RCC 7860 (cell line): ENCODE measurements at places on chromosomes 6 and 20.

- DNase-seq, result no peak
Measured at GRCh38 chr6:137937834-137938233, 70.8 kb downstream of the TNFAIP3 start.

- peak; percentile 19 for DNase-seq
Measured at GRCh38 chr6:41306187-41306854, 19.8 kb upstream of the TREM1 start.

- DNase-seq, result no peak
Measured at GRCh38 chr6:82038631-82039030, 208.9 kb downstream of the IBTK start.

- DNase-seq, result no peak
Measured at GRCh38 chr6:142861711-142862110, 83.3 kb downstream of the HIVEP2 start.

DNA sequence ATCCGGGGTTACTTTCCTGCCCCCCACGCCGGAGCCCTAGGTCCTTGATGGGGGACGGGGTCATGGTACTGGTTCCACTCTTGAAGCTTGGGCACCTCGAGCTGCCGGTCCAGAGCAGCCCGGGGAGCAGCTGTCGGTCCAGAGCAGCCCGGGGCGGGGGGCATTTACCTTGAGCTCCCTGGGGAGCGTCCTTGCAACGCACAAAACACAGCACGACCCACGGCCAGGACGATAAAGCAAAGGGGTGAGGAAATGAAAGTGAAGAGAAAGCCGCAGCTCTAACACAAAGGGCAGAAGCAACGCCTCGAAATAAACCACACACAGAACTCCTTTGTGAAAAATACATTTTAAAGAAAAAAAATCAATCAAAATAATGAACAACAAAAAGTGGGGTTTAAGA lies 39.1 kb downstream of the KCNQ2 start:
- DNase-seq, result no peak

GRCh38 chr6:53293691-53294090 lies 55.1 kb downstream of the ELOVL5 start:
- no peak for DNase-seq

GRCh38 chr6:41463062-41463930 lies 82.9 kb upstream of the FOXP4 start:
- DNase-seq, result peak; percentile 13

DNA sequence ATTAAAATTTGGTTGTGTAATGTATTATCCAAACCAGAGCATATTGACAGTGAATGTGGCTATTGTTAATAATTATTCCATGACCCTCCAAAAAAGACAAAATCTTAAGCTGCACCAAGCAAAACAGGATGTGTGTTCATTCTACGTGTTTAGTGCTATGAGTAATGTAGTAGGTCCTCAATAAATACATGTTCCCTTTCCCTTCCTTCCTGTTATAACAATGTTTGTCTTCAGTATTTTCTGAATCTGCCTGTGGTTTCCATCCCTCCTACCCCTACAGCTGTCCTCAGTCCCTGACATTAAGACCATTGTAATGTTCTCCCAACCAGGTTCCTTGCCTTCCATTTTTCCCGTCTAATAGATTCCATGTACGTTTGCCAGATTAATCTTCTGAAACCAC lies 163.8 kb downstream of the AIG1 start:
- DNase-seq, result no peak

GRCh38 chr6:134343066-134343465 lies 25.2 kb upstream of the SGK1 start:
- DNase-seq, result no peak

GRCh38 chr20:26347396-26347795 lies 650.7 kb upstream of the ZNF337 start:
- no peak for DNase-seq

DNA sequence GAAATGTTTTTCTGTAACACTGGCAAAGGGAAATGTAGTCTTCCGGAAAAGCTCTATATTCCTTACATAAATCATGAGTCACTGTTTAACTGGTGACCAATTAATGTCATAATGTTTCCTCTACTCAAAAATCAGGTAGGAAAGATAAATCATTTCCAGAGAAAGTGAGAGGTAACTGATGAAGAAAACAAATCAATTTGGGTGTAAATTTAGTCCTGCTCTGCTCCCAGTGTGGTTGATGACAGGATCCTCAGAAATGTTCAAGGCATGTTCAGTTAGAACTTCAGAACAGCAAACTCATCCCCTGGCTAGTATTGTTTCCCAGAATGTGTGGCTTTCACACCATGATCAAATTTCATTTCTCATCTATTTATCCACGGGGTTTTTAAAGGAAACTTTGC lies 38.8 kb upstream of the SPACA1 start:
- peak; percentile 81 for DNase-seq

DNA sequence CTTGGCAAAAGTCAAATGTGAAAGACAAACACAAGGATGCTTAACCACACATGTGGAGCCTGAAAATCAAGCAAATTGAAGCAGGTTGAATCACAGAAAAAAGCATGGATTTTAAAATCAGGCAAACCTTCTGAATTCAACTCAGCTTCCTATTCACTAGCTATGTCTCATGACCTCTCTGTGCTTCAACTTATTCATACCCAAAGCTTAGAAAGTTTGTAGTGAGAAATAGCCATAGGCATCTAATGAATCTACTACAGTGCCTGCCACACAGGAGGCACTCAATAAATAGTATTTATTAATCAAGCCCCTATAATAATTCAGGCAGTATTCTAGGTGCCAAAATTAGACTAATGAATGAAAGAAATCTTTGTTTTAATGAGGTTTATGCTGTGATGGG lies 112.2 kb upstream of the TNFAIP3 start:
- no peak for DNase-seq

DNA sequence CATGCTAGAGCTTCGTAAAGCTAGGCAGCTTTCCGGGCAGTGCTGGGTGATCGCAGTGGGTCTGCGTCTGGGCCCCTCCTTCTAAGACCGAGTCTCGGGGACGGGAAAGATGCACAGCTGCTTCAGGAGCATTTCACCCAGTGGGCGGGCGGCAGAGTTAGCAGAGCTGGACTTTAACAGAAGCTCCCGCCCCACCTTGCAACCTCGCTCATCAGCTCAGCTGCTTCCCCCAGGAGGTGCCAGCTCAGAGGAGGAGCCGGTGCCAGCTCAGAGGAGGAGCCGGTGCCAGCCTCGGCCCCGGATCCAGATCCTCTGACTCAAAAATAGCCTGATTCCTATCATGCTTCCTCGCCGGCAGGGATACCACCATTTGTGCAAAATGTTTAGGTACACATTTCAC lies 94.5 kb upstream of the RPS6KA2 start:
- DNase-seq, result no peak

GRCh38 chr6:132382630-132383175 lies 18.6 kb downstream of the MOXD1 start:
- no peak for DNase-seq

GRCh38 chr20:17568045-17568788 lies 1.7 kb upstream of the DSTN start:
- no peak for DNase-seq

DNA sequence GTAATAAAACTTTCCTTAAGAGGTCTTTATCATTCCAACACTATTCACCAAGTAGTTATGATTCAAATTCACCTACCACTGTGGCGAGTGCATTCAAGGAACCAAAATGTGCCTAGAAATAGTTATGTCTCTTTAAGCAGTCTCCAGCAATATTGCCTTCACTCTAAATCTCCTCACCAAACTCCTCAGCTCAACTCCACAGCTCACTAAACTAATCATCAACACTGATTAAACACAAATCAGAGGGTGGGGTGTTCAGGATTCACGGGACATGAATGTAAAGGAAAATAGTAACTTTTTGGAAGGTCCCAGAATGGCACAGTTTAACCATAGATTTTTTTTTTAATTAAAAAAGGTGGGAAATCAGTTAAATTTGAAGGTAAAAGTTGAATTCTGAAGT lies 70.5 kb upstream of the THEMIS start:
- DNase-seq, result no peak

DNA sequence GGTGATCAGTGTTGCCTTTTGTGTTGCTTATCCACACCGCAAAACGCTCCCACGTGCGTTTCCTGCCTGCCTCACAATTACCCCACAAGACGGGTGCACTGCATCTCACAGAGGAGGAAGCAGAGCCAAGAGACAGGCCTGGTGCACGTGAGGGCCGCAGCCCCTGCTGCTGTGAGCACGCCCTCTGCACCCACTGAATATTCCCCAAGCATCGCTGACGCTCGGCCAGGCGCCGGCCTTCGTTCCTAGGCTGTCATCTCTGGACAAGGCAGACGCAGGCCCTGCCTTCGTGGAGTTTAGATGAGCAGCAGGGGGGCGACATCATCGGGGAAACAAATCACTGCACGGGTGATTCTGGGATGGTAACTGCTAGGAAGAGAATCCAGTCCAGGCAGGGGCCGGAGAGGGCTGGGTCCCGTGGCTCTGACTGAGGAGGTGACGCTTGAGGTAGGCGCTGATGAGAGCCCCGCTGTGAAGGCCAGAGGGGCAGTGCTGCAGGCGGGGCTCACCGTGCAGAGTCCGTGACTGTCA lies 162.4 kb upstream of the QKI start:
- DNase-seq, result no peak

GRCh38 chr20:17663486-17663885 lies 18.6 kb downstream of the RRBP1 start:
- DNase-seq, result no peak

DNA sequence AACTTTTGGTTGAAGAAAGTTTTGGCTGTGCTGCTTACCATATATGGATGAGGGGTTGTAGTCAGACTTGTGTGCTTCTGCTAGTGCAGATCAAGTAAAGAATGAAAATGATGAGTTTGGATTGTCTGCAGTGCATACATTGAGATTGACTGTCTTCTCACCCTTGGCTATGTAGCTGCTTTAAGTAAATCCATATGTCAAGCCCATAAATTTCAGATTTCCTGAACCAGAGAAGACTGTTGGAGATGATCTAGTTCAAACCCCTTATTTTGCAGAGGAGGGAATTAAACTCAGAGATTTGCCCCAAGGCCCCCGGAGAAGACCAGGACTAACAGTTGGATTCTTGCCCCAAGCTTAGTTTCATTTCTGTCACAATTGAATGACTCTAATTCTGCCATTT lies 67.2 kb downstream of the PKIB start:
- no peak for DNase-seq

GRCh38 chr6:36717231-36717825 lies 19.7 kb downstream of the RAB44 start:
- no peak for DNase-seq

DNA sequence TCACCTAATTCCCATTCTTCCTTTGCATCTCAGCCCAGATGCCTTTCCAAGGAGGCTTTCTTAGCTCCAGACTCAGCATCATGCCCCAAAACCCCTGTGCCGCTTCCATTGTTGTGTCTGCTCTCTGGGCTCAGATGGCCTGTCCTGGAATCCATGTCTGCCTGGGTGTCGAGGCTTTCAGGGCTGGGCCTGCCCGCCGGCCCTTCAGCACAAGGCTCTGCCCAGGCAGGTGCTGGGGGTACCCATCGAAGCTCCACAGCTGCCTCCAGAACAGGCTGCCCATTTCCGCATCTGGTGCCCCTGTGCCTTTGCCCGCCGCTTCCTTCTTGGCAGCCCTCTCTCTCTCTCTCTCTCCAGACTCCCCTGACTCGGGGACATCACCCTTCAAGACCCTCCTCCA lies 1.2 kb downstream of the CPXM1 start:
- no peak for DNase-seq

GRCh38 chr6:118565311-118565960 lies 17.3 kb downstream of the PLN start:
- DNase-seq, result peak; percentile 36
